ENCODE measurements at places on chromosomes 1 and 21.

DNA sequence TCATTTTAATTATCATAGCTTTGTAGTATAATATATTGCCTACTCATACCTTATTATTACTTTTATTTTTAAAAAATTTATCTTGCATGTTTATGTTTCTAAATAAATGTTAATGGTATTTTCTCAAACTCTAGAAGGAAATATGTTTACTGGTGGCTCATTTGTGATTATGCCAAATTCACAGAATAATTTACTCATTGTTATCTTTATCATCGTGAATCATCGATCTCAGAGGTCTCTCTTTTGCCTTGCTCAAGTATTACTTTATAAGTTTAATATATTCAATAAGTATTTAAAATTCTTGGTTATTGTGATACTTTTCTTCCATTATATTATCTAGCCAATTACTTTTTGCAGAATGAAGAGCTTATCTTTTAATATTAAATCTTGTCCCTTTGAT, 836.7 kb upstream of the ADAMTS5 start:
- no peak for DNase-seq

GRCh38 chr1:33641104-33641830, 168.8 kb downstream of the ZSCAN20 start:
- DNase-seq = no peak

GRCh38 chr21:36034211-36034913, 26.0 kb downstream of the SETD4 start:
- DNase-seq = no peak

GRCh38 chr1:235077571-235078479, 50.8 kb downstream of the TOMM20 start:
- no peak for DNase-seq

- no peak for DNase-seq
These were observed 130.0 kb upstream of the TNR start for GRCh38 chr1:175873290-175873935.

Data from hindlimb muscle (tissue), 1 donor.